ENCODE measurements at places on chromosomes 11 and 22.

DNA sequence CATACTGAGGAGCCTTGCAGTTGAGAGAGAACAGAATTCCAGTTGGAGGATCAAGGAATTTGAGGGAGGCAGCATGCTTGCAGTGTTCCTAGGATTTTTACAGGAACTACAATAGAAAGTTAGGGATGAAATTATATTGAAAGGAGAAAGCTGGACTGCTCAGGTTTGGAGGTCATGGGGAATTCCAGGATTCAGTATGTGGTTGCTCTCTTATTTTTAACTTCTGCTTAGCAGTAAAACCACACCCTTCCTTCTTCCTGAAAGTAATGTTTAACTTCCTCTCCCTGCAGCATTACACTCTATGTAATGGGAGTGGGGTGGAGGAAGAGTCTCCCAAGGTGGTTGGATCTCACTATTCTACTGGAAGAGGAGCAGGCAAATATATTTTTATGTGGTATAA is 31.3 kb downstream of the CTNND1 start:
- peak; percentile 52 for DNase-seq

DNA sequence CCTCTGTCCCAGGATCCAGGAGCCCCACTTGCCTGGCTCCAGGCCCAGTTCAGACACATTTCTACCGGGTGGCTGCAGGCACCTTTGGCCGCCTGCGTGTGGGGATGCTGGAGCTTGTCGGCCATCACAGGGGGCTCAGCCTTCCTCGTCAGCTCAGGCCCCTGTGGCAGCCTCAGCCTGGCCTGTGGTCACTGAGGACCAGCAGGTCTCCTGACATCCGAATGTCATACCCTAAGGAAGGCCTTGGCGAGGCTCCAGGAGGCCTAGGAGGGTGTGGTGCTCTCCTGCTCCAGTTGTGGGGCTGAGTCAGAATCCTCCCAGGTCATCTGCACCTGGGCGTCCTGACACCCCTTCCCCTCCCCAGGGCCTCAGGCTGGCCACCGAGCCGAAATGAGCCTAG is 14.9 kb upstream of the SOX10 start:
- DNase-seq: no peak

DNA sequence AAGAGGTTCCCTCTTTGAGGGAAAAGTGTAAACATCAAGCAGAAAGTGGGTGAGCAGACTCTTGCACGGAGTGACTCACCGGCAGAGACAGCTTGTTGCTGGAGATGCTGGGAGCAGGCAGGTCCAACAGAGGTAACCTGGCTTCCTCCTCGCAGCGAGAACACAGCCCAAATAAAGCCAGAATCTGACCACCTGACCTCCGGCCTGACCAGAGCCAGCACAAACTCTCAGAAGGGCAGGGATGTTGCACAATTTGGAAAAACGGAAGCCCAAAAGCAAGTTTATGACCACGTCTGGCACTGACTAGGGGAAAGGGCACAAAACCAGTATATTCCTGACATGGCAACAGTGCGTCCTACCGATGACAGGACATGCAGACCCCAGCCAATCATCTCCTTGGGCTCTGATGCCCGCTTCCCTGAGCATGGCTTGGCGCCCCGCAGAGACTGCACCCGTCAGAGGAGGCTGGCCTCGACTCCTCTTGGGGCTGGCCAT is 5.4 kb downstream of the SMCO4 start:
- no peak for DNase-seq

- no peak for DNase-seq
These were observed 83.7 kb downstream of the CACNG2 start for GRCh38 chr22:36619797-36620399.

- DNase-seq: no peak
These were observed 879.0 kb upstream of the CCDC90B start for GRCh38 chr11:84165139-84165538.

DNA sequence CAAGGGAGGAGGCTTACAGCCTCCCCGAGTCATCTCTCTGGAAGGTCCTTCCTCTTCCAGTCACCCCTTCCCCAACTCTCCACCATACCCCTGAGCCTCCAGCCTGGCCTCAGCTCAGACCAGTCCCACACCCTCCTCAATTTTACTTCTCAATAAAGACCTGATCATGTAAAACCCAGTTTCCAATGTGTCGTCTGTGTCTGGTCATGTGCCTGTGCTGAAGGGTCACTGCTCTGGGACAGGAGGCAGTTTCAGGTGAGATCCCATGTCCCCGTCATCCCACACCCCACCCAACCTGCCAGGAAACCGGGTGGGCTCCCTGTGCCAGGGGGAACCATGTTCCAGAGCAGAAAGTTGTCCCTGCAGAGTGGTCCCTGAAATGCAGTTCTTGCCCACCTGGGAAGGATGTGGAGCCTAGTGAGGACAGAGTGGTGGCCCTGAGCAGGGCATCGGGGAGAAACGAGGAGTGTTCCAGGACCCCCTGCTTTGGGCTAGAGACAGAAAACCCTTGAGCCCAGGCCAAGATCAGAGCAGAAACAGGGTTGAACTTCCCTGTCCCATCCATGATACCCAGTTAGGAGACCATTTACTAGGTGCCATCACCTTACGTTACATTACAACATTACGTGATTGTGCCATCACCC is 19.4 kb downstream of the IGLL5 start:
- DNase-seq: no peak

- DNase-seq: no peak
These were observed 1.0 kb downstream of the NUP98 start for GRCh38 chr11:3796346-3796745.

DNA sequence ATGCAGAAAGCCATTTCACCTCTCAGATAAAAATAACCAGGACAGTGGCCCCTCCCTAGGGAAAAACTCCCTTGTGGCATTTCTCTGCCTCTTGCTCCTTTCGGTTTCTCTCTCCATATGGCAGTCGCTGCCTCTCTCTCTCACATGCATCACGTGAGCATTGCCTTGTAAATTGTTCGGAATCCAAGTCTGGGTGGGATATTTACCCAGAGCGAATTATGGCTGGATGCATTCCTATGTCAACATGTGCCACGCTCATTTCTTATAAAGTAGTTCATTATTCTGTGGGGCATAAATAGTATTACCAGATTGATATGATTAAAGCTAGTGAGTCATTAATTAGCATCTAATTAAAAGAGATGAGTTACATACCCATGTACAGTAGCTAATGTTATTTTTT is 392.9 kb downstream of the INSC start:
- DNase-seq: no peak

DNA sequence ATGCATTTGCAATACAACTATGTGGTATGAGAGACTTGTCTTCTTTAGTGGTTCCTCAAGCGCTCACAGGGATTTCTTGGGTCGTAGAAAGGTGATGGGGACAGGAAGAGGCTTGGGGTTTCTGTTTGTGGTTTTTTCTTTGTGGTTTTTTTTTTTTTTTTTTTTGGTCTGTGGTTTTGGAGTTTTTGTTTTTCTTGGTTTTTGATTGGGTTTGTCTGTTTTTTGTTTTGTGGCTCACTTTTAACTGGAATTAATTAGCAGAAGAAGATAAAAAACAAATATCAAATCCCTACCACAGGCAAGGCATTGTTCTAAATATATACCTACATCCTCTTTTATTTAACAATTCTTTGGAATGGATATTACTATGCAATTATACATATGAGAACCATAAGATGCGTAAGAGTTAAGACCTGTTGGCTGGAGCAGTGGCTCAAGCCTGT is 5.5 kb downstream of the TTC28 start:
- peak; percentile 76 for DNase-seq

DNA sequence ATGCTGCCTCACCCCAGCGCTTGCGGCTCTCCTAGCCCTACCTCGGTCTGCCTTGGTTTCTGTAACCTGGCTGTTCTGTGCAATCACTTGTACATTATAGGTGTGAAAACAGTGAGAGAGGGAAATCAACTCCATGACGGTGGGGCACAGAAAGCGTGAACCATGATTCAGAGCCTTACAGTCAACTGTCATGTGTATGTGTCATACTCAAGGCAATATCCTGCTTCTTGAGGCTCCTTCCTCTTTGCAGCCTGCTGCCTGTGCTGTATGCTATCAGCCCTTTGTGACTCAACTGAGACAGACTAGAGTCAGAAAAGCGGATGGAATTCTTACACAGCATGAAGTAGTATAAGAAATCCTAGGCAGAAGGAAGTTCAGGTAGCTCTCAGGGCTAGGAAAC is 2.1 kb downstream of the NRIP3 start:
- DNase-seq: peak; percentile 94

DNA sequence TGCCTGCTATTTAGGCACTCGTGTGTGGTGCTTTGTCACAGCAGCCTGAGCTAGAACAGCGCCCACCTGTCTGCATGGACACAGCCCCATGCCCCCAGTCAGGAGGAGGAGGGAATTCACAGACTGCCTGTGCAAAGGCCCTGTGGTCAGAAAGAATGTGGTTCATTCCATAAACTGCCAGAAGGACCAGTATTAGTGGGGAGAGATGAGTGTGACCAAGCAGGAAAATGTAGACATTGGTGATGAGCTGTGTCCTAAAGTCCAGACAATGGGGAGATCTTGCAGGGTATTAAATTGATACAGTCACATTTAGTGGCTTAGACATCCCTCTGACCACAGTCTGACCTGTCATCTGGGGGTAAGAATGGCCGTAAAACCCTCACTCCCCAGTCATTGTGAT is 83.7 kb upstream of the LINC01488 start:
- DNase-seq: no peak

DNA sequence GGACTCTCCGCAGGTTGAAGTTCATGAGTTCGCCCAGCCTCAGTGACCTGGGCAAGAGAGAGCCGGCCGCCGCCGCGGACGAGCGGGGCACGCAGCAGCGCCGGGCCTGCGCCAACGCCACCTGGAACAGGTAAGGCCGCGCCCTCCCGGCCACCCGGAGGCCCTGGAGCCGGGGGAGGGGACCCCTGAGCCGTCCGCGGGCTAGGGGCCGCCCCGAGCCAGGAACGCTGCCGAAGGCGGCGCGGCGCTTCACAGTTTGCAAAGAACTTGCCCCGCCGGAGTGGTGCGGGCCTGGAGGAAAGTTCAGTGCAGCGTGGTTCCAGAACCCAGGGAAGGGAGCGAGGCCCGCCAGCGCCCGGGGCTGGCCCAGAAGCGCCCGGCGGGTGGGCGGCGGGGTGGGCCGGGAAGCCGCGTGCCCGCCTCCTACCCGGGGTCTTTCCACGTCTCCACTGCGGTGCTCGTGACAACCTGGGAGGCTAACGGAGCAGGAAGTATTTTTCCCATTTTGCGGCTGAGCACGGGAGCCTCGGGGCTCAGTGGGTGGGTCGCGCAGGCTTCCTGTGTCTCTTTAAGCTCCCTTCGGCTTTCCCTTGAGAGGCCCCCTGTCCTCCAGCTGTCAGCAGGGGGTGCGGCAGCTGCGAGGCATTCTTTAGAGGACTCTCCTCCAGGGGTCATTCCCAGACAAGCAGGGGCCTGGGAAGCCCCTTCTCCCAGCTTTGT is 635 bp downstream of the PRR5 start:
- DNase-seq: no peak

DNA sequence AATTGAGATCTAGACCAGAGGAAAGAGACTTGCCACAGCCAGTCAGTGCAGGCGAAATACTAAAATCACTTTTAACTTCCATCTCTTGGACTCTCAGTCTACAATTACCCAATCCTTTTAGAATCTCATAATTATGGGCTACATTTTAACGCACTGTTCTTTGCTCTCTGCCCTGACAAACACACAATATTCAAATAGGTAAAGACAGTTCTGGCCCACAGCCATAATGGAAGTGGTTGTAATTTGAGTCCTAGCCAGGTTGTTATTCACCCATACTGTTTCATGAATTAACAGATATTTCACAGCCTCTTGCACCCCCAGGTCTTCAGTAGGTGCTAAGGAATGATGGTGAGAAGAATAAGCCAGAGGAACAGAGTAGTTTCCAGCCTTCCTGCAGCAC is 830 bp downstream of the C11orf97 start:
- DNase-seq: peak; percentile 48

- DNase-seq: no peak
These were observed 96.3 kb downstream of the TRIM29 start for GRCh38 chr11:120041625-120042024.

GRCh38 chr11:16295592-16295991 is 60.8 kb downstream of the SOX6 start:
- DNase-seq: no peak

DNA sequence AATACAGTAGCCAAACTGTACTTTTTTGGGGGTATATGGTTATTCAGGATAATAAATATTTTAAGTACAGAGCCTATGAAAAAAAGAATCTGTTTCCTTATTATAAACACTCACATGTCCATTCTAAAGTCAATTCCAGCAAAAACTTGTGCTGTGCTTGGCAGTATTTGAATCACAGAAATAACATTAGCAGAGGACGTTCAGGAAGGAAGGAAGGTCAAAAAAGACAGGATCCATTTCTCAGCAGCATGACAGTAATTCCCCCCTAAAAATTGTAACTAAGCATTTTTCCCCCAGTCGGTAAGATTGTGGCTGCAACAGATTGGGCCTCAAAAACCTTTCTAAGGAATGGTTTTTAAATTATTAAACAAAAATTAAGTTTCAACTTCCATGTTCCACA is 124.8 kb downstream of the ATG16L2 start:
- no peak for DNase-seq

DNA sequence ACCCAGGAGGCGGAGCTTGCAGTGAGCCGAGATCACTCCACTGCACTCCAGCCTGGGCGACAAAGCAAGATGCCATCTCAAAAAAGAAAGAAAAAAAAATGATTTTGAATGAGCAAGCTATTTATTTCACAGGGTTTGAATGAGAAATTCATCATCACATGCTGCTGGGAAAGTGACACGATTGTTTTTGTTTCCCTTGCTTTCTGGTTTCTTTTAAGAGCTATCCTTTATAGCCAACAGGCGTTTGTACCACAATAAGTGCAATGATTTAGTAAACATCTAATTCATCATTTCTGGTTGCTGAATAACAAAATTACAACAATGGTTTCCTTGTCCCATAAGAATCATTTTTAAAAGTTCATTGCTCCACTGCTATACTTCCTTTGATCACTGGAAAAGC is 129.9 kb downstream of the GUCY1A2 start:
- DNase-seq: no peak

- DNase-seq: no peak
These were observed 98.2 kb upstream of the PRR5 start for GRCh38 chr22:44603767-44604166.

- DNase-seq: no peak
These were observed 230.3 kb upstream of the NARS2 start for GRCh38 chr11:78804991-78805390.

DNA sequence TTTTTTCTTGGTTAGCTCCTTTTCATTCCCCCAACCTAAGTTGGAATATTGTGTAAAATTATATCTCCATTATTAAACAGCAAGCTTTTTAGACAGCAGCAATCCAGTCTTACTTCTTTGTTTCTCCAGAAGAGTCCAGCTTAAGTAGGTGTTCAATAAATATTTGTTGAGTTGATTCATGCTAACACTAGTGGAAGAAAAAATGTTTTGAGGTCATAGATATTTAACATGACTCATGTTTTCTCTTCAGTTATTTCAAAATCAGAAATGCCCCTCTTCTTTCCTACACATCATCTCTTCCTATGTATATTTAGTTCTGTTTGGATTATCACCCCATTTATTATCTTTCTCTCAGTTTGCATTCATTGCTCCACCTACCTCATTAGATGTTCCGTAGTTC is 20.3 kb downstream of the CCDC83 start:
- peak; percentile 47 for DNase-seq

GRCh38 chr11:62553080-62553838 is 6.7 kb upstream of the AHNAK start:
- DNase-seq: peak; percentile 99
